A172 (cell line): ENCODE measurements at places on chromosomes 2 and 18. TPM values are rescaled to one million over a fixed set of nuclear protein-coding genes. Genes with fewer than 3 reads are reported as not detected.

DYNC1I2 gene
- total RNA-seq, result 154 and 181 TPM in 2 replicates

GRCh38 chr2:156663757-156664409 is 227.7 kb downstream of the GPD2 start:
- DNase-seq, result no peak

GRCh38 chr2:133266041-133266925 is 302.0 kb downstream of the NCKAP5 start:
- DNase-seq, result no peak

GRCh38 chr2:206647985-206648384 is 5.7 kb downstream of the FAM237A start:
- DNase-seq, result no peak

DNA sequence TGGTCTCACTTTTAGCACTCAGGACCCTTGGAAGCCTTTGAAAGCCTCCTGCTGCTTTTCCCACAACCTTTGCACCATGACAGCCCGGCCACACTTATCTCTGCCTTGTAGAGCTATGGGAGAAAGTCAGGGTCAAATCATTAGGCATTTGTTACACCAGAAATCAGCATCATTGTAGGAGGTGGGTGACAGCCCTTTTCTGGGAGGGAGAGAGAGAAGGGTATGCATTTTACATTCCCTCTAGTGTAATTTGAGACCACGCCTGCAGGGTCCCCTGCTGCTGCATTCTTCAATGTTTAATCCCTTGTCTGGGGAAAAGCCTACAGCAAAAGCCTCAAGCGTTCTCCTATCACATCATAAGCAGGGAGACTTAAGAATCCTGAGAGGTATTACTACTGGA is 766.8 kb upstream of the FAM98A start:
- DNase-seq, result no peak

- DNase-seq, result no peak
Observed at GRCh38 chr2:4588606-4589005, 885.2 kb downstream of the DCDC2C start.
